Stimulated activated CD8-positive, alpha-beta memory T cell treated with anti-CD3 and anti-CD28 coated beads, Interleukin-7, amount 100 ng/mL, for 1 hour (primary cell): ENCODE measurements at places on chromosomes 1 and 21.

- DNase-seq = no peak
Measured at GRCh38 chr1:197799271-197799670, 24.0 kb upstream of the DENND1B start.

DNA sequence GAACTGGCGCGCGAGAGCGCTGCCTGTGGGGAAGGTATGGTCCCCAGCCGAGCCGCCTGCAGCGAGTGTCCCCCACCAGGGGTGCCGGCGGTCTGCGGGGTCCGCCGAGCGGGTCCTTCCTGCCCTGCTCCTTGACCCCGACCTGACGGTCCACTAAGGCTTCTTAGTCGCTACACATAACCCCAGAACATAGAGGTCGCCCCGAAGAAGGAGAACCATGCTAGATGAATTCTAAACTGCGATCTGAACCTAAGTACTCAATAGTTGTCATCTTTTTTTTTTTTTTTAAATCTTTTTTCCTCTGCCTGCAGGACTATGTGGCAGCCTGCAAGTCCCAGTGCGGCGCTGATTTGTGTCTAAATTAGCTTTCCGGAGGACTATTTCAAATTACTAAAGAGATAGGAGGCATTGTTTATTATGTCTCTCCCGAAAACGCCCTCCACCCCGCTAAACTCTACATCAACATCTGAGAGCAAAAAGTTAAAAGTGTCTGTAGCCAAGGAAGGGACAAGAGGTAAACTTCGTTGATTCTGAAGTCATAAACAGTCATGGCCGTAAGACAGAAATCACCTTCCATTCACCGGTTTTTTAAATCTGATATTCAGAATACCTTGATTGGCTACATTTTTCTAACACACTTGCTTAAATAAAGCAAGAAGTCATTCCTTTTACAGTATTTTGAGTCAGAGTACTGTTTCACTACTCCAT, 476 bp downstream of the AXDND1 start:
- no peak for DNase-seq

DNA sequence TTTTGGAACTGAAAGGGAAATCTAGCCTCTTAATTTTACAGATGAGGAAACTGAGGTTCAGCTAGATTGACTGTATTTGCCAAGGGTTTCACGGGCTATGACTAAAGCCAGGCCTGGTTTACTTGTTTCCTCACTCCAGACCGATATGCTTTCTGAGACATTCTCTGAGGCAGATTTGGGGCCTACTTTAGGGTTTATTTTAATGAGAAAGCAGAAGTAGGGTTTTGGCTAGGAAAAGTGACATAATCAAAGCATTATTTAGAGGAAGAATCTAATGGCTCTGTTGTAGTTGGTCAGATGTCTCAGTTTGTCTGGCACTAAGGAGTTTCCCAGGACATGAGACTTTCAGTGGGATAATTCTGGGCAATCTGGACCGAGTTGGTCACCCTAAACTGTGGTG, 1.5 kb upstream of the RPTN start:
- DNase-seq = no peak

GRCh38 chr1:226185141-226186036, 1.2 kb downstream of the ACBD3 start:
- no peak for DNase-seq

DNA sequence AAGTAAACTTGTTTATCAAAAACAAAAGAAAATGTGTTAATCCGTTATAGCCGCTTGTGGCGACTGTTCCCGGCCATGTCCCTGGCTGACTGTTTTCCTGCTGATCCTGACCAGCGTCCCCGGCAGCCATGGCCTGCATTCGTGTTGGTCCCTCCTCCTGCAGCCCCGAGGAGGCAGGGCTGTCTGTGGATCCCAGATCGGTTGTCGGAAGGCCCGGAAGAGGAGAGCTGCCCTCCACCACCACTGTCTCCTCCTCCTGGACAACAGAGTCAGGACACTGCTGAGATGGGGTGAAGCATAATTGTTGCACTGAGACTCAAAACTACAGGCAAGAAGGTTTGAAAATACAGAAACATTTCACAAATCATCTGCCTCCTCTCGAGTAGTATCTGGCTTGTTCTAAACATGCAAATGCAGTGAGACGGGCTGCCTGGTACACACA, 3.6 kb upstream of the MXRA8 start:
- DNase-seq = no peak

- DNase-seq = no peak
Measured at GRCh38 chr21:31198575-31198974, 145.5 kb downstream of the TIAM1 start.

DNA sequence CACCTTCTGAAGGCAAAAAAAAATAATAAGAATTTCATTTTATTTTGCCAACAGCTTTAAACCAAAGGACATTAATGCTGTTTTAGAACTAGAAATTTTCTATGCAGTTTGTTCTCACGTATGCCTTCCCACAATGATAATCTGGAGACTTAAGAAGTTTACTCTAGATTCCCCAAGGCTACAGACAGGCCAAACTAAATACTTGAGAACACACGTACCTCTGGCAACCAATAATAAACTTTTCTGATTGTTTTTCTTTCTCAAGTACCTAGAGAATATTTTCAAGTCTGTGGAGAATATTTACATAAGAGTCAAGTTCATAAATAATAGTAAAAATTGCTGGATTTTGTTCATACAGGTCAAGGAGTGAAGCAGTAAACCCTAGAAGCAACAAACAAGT, 15.9 kb downstream of the CLDN8 start:
- no peak for DNase-seq

DNA sequence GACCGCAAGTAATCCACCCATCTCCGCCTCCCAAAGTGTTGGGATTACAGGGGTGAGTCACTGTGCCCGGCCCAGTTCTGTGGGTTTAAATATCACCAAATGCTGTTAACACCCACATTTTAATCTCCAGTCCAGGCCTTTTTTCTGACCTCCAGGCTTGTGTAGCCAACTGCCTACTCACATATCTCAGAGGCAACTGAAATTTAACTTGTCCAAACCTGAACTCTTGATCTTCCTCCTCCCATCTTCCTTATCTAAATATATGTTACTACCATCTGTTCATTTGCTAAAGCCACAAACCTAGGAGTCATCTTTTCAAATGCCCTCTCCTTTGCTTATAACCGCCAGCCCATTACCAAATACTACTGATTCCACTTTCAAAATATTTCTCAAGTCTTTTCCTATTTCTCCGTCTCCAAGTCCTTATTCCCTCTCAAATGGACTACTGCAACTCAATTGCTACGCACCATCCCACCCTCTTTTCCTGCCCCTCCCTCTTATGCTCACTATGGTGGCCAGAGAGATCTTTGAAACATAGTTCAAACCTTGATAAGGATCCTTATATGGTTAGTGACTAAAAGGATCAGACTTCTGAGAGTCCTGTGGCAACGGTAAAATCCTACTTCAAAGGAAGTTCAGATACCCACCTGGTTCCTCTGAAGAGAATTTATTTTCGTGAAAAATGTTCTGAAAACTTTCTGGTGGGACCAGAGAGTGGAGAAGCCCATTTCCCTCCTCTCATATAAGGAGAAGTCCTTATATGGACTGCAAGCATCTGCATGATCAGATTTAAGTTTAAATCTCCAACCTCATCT, 78.5 kb upstream of the CDC42BPA start:
- DNase-seq = no peak

DNA sequence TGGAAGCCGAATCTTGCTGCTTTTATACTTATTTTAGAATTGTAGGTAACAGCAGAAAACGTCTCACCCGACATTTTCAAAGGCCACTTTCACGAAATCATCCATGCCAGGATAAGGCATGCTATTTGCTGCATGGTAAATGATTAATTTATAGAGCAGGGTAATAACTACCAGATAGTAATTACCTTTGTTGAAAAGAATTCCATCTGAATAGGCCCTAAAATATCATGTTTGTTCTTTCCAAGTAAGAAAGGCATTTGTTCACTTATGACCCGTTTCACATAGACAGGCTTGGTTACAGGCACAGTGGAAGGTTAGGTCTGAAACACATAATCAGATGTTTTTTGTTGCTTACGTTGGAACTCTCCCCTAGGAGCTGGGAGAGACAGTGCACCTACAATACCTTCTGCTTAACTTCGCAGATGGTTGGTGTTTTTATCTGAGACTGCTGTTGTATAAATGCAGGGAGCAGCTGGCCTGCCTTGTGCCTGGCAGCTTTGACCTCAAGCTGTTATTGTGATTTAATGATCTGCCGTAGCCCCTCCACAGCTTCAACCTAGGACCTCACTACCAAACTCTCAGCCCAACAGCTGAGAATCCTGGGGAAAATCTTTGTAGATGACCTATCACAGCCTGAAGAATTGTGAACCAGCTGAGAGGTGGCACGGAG, 1.6 kb downstream of the SLC44A3 start:
- DNase-seq = no peak

DNA sequence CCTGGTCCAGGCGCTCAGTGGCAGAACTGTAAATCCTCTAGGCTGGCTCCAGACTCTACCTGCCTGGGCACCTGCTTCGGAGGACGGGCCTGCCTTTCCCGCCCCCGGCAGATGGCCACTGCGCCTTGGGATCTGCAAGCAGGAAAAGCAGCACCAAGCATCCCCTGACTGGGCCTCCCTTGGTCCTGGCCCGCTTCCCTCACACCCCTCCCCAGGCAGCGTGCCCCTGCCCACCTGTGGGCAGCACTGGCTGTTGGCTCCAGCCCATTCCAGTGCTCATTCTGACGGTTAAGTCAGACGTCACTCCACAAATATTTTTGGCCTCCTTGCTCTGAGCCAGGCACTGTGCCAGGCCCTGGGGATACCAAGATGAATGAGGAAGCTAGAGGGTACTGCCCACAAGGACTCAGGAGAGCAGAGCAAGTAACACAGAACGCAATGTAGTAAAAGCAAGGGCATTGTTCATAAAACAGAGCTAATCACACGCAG, 22.0 kb upstream of the BLACAT1 start:
- no peak for DNase-seq
